Spinal cord (tissue), 10 donors: ENCODE measurements at places on chromosomes 1 and 21.

GRCh38 chr21:21238629-21239400 is 240.6 kb downstream of the NCAM2 start:
- DNase-seq: no peak

- DNase-seq: no peak
Measured at GRCh38 chr1:27392096-27392777, at the start of gene GPR3. GPR3 (plus strand) TSS chr1:27392622; CDS start chr1:27393799, 1,177 bp downstream.

- DNase-seq: no peak
Measured at GRCh38 chr1:182283746-182284544, 107.6 kb downstream of the GLUL start.

- peak; percentile 52 for DNase-seq
Measured at GRCh38 chr1:91502672-91503184, 2.1 kb downstream of the CDC7 start.

DNA sequence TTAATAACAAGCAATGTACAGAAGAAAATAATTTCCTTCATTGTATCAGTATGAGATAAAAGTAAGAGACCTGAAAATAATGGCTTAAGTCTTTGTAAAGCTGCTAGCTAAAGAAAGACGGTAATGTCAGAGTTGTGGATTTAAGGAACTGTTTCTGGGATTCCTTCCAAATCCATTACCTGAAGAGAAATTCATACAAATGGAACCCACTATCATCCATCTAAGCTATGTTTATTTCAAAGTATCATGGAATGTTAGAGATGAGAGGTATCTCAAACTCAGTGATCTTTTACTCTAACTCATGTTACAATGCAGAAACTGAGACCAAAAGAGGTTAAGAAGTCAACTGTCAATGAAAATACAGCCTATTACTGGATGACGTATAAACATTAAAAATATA is 197.7 kb downstream of the DENND1B start:
- no peak for DNase-seq

GRCh38 chr1:6041432-6042062 is 4.1 kb upstream of the KCNAB2 start:
- DNase-seq: no peak

- DNase-seq: no peak
Measured at GRCh38 chr1:206116191-206116872, 856 bp downstream of the AVPR1B start.

GRCh38 chr1:182869241-182869666 is 30.1 kb downstream of the DHX9 start:
- no peak for DNase-seq

DNA sequence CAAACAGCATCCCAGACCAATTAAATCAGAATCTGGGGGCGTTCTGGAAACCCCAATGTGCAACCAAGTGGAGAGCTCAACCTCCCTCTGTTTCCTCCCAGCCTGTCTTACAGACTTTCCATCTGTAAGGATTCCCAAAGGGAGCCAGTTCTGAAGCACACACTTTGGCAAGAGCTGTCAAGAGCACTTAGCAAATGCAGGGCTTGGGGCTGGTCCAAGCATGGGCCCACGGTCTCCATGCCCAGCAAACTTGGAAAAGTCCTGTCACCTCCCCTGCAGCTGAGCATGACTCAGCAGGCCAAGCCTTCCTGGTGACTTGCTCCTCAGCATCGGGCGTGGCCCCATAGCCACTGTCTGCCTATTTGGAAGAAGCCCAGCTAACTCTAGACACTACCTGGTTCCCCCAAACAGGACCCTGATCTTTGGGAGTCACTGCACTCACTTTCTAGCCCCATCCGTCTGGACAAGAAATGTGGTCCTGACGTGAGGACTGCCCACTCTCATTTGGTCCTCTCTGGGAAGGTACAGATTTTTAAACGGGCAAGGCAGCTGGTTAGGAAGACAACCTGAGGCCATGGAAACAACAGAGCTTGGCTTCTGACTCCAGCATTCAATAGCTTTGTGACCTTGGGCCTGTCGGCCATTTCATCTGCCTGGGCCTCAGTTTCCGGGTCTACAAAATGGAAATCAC is 16.9 kb downstream of the SLC2A1 start:
- no peak for DNase-seq

- DNase-seq: no peak
Measured at GRCh38 chr1:183498342-183498991, 26.2 kb downstream of the SMG7 start.

GRCh38 chr1:30532621-30533020 is 190.8 kb downstream of the MATN1 start:
- no peak for DNase-seq

- DNase-seq: no peak
Measured at GRCh38 chr1:202597090-202597761, 113.0 kb downstream of the SYT2 start.
